Stimulated activated naive CD4-positive, alpha-beta T cell (primary cell): ENCODE measurements at places on chromosomes 11 and 22.

GRCh38 chr11:1156506-1157340, 1.0 kb upstream of the MUC5AC start:
- DNase-seq, result no peak

DNA sequence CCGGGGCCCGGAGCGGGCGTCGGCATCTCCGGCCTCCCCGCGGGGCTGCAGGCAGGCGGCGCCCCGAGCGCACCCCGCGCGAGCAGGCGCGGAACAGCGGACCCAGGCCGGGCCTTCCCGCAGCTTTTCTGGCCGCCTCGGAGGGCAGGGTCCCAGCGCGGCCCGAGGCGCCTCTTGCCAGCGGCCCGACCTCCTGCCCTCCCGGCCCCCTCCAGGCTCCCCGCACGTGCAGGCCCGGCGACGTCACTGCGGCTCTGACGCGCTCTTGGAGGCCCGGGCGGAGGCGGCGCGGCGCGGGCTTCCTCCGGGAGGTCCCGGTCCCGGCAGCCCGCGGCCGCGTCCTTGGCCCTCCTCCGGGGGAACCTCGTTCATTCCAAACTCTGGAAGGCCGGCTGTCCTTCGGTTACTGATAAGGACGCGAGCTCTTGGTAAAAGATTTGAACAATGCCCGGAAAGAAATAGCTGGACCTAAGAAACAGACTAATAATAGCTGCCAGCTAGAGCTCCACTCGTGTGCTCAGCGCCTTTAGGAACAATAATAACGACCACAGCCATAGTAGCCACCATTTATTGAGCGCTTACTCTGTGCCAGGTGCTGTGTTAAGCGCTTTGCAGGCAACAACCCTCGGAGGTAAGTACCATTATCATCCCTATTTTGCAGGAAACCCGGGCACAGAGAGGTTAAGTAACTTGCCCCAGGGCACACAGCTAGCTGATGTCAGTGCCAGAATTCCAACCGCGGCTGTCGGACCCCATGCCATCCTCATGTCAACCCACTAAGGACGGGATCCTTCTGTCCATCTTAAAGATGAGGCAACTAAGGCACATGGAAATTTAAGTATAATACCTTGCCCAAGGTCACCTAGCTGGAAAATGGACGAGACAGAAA, 39.1 kb upstream of the CREB3L1 start:
- DNase-seq, result peak; percentile 54

- no peak for DNase-seq
Measured at GRCh38 chr22:19510919-19511341, 13.3 kb downstream of the CLDN5 start.

- DNase-seq, result peak; percentile 23
Measured at GRCh38 chr22:36277482-36278291, 24.8 kb downstream of the APOL1 start.

GRCh38 chr11:4699697-4700435, 2.2 kb upstream of the OR51E2 start:
- no peak for DNase-seq

- DNase-seq, result no peak
Measured at GRCh38 chr11:9651899-9652748, 11.8 kb upstream of the SWAP70 start.

GRCh38 chr11:130631119-130631518, 182.7 kb downstream of the ADAMTS15 start:
- DNase-seq, result no peak
